ENCODE measurements at places on chromosomes 7 and 10.
A peak's percentile ranks its signal among the peaks of the same experiment; 100 is the strongest.

DNA sequence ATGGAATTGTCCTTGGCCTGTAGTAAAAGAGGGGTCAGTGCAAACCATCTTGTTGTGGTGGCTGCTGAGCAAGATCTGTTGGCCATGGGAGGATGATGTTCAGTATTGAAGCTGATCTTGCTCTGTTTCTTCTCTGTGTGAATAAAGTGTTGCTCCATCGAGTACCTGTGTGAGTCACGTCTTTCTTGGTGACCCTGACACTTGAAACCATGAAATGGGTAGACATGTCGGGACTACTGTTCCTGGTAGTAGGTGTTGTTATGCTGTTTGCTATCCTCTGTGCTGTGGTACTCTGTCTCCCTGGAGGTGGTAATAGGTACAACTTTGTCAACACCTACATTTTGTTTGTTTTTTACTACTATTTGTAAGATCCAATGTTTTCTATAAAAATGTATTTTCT lies 330.6 kb downstream of the MDFIC start:
- DNase-seq: no peak

- no peak for DNase-seq
Measured at GRCh38 chr7:49789736-49790135, 16.3 kb downstream of the VWC2 start.

DNA sequence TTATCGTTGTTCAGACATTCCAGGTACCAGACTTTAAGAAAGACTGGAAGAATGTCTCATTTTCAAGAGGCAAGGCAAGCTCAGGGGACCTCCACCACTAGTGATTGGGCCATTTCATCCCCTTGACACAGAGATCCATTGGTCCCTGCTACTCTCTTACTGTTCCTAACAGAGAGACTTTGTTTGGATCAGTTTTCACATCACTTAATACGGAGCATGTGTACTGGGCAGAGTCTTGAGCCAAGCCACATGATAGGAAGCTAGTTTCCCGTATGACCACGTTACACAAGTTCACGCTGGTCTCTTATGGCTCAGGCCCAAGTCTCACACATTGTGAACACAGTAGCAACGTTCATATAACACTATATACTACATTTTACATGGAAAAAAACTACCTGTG lies 269.9 kb downstream of the BAMBI start:
- DNase-seq: no peak

DNA sequence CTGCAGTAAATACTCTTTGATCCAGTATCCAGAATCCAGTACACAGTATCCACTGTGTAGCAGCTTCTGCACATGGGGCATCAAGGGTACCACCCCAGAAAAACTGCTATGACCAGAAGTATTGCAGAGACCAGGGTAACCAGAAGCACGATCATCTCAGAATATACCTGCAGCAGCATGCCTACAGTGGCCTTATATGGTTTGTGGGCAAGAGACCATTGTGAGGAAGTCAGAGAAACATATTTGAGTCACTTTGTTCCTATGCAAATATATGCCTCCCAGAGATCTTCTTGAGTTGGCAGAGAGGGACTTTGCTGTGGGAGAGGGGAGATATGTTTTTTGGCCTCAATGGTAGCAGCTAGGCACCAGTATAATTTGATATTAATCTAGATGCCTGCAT lies 206.4 kb upstream of the LRRTM3 start:
- DNase-seq: no peak

- DNase-seq: no peak
Measured at GRCh38 chr7:141276031-141276430, 202.2 kb downstream of the TMEM178B start.

DNA sequence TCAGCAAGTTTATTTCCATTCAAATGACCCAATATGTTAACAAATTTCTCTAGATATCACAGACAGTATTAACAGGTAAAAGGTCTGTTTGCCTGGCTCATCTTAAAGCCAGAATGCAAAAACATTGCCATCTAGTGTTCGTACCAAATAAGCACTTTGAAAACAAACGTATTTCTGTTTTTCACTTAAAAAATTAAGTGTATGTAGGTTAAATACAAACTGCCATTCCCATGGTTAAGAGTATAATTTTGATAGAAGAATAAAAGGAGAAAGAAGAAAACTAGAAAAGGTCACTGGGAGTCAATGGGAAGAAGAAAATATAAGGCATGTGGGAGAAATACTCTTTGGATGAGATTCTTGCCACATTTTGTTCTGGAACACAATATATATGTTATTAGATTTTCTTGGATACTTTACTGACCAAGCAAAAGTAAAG lies 51.0 kb downstream of the ORC5 start:
- DNase-seq: no peak

- no peak for DNase-seq
Measured at GRCh38 chr7:158836692-158837091, 7.4 kb upstream of the ESYT2 start.

DNA sequence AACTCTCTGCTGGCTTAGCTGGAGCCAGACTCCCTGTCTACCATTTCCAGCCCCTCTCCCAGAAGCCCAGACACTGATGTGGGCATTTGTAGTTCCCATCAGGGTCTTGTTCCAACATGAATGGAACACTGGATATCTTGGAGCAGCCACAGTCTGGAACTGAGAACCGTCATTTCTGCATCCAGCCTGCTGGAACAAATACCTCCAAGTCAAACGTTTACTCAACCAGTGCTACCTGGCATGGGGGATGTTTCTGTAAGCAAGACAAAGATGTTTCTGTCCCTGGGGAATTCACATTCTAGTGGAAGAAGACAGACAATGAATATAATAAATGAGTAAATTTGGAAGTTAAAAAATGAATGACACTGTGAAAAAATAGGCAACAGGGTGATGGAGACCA lies 70.8 kb upstream of the ZNF438 start:
- no peak for DNase-seq

- no peak for DNase-seq
Measured at GRCh38 chr10:8104005-8104404, 49.5 kb downstream of the GATA3 start.

DNA sequence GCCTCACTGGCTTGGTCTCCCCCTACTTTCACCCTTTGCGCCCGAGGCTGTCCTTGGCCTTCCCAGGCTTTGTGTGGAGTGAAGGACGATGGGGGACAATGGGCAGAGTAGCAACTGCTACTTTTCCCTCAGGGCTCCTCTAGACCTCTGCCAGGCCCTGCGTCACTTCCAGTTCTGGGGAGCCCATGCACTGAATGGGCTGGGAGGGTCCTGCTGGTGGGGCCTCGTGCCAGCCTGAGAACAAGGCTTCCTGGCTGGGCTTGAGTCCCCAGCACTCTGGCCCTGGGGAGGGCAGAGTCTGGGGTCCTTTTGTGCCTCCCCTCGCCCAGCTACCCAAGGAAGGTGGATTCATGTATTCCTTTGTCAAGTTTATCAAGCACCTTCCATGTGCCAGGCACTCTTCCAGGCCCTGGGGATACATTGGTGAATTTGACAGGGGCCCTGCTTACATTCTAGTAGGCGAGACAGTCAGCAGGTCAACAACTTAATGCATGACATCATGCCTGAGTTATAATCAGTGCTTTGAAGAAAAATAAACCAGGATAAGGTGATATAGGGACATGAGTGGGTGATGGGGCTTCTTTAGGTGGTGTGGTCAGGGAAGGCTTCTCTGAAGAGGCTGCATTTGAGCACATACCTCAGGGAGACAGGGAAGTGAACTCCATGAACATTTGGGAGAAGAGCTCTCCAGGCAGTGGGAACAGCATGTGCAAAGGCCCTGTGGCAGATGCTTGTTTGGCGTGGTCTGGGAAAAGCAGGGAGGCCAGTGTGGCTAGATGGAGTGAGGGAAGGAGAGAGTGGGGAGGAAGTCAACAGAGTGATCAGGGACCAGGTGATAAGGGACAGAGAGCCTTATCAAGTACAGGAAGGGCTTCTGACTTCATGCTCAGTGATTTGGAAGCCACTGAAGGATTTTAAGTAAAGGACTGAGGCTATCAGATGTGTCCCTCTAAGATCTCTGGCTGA lies 14.1 kb downstream of the ZMIZ1 start:
- no peak for DNase-seq

- no peak for DNase-seq
Measured at GRCh38 chr10:80192553-80192952, 12.8 kb downstream of the ANXA11 start.

DNA sequence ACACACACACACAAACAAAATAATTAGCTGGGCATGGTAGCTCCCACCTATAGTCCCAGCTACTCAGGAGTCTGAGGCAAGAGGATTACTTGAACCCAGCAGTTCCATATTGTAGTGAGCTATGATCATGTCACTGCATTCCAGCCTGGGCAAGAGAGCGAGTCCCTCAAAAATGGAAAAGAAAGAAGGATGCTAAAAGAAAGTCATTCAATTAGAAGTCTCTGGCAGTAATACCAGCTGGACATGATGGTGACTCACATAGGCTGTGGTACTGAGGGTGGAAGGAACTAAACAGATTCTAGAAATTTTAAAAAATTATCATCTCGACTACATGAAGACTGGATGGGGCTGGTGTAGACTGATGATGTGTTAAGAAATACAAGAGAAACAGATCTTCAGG lies 385.3 kb downstream of the ETV1 start:
- DNase-seq: no peak

GRCh38 chr7:118945911-118946682 lies 721.6 kb downstream of the ANKRD7 start:
- DNase-seq: no peak

GRCh38 chr7:24381894-24382505 lies 98.0 kb downstream of the NPY start:
- DNase-seq: peak; percentile 36

DNA sequence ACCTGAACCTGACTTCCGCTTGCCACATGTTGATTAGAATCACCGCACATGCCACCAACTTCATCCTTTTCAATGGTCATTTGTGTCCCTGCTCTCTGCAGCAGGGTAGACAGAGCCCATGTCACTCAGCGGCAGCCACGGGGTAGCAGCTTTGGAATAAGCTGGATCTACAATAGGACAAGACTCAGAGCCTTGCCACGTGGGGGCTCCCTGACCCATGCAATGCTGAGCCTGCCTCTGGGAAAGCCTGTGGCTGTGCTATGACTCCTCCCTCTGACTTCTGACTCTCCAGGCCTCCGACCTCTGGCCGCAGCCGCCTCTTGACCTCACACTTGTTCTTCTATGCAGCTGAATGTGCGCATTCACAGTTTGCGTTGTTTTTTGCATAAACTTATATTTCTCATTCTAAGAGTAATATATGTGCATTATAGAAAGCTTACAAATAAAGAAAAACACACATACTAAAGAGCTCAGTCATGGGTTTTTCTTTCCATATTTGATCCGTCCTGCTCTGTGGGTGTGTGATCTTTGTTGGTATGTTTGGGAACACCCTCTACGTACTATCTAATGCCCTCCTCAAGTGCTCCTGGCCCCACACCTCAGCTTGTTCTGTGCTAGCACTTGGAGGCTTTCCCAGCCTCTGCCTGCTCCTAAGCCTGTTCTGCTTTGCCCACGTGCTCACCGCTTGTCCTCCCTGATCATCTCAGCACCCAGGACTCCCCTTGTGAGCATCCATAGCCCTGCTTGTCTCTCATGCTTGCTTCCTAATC lies 198.0 kb upstream of the MKI67 start:
- DNase-seq: no peak

GRCh38 chr7:159108941-159109652 lies 35.6 kb downstream of the VIPR2 start:
- DNase-seq: no peak

DNA sequence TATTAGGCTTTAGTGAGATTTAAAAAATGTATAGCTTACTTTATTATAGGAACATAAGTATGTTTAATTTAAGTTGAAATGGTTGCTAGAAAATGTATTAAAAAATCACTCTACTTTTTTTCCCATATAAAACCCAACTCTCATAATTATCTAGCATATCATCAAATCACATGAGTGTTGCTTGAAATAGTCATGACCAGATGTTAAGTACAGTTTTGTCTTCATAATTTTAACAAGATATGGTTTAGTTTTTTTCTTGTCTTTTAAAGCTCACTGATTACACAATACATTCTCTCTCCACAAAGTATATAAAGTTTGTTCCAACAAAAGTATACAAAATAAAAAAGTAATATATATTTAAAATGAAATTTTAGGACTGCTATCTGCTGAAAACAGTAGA lies 82.8 kb downstream of the HGF start:
- no peak for DNase-seq

DNA sequence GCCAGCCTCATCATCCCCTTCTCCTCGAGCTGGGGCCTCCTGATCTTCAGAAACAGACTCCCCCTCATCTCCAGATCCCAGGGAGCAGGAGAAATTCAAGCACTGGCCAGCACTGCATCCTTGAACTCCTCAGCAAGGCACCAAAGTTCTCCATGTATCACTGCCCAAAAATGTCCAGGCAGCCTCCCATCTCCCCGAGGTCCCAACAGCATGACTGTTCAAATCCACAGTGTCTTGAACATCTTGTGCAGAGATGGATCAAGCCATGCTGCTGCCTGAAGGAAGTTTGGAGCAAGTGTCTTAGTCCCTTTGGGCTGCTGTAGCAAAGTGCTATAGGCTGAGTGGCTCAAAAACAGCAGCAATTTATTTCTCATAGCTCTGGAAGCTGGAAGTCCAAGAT lies 115.5 kb upstream of the GALNT17 start:
- DNase-seq: no peak

DNA sequence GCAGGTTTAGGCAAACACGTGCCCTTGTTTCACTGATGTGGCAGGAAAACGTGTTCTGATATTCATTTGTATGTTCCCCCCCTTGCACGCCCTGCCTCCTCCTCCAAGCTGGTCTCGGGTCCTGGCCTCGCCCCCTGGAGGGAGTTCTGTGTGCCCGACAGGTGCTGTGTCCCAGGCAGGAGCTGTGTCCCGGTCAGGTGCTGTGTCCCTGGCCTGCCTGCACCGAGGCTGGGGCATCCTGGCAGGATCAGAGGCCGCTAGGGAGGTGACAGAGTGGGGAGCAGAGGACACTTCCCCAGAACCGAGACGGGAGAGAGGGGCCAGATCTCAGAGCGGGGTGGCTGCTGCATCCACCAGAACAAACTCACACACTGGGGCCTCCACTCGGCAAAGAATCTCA lies 45.3 kb downstream of the PRKAG2 start:
- DNase-seq: no peak

DNA sequence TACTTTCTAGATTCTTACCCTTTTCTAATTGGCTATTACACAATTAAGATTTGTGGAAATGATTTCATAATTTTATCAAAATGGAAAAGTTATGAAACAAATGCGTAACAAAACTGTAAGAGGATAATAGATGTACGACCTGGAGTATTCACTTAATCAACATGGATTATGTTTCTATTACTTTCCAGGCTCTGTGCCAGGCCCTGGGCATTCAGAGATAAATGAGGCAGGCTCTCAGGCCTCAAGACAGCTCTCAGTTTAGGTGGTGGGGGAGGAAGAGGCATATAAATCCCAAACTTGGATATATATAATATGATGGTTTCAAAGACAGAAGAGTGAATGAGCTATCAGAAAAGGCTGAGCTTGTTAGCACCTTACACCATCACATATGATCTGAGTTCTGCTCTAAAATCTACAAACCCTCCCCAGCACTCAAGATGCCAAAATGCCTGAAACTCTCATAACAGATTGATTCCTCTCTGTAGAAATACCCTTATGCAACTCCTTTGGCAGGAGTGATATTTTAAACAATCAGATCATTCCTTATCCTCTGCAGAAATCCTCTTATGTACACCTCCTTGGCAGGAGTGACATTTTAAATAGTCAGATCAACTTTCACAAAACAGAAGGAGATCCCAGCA lies 42.5 kb downstream of the ACBD5 start:
- DNase-seq: no peak
